CD4-positive, alpha-beta T cell treated with Interleukin-21 for 1 hour (primary cell): ENCODE measurements at places on chromosomes 7 and 10.

GRCh38 chr7:45199506-45199905 lies 41.9 kb downstream of the RAMP3 start:
- no peak for DNase-seq

GRCh38 chr7:28722684-28723083 lies 235.4 kb downstream of the TRIL start:
- DNase-seq: no peak

DNA sequence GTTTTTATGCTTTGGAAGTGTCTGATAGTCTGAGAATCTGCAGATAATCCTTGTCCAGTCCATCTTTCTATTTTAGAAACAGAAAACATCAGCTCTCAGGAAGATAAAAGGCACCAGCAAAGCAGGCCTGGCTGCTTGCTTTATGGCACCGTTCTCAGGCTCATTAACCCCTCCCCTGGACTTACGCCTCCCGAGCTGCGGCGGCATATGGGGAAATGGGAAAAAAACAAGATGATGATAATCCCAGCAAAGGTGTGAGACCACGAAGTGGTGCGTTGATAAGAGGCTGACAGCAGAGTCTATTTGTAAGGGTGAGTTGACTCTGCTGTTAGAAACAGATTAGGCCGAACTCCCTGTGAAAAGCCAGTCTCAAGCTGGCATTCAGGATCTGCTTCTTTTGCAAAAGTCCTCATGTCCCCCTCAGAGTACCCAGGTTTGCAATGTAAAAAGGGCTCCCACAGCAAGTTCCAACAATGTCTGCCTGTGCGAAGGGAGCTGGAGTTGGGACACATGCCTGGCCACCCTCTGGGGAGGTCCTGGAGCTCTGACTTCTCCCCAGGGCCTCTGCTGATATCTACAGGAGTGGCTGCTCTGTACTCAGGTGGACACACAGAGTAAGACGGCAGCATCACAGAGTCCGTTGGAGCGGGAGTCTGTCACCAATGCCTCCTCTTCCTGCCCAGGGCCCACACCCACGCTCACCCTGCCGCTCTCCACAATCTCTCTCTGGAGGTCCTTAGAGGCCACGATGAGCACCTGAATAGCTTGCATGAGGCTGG lies 54.3 kb downstream of the SPDYE5 start:
- DNase-seq: no peak

DNA sequence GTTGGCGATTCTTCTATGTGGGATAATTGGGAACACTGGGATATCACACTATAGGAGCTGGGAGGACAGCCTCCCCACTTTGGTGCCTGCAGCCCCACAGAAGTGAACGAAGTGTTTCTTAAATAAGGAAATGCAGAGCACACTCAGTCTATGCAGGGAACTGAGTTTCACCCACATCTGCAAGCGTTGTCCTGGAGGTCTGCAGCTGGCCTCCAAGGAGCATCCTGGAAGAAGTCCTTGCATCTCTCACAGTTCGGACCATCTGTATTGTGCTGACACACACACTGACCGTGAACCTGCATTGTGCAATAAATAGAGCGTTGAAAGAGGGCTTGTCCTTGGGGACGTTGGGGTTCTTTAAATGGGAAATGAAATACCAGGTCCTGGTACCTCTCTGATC lies 25.8 kb downstream of the LAMB4 start:
- DNase-seq: no peak

DNA sequence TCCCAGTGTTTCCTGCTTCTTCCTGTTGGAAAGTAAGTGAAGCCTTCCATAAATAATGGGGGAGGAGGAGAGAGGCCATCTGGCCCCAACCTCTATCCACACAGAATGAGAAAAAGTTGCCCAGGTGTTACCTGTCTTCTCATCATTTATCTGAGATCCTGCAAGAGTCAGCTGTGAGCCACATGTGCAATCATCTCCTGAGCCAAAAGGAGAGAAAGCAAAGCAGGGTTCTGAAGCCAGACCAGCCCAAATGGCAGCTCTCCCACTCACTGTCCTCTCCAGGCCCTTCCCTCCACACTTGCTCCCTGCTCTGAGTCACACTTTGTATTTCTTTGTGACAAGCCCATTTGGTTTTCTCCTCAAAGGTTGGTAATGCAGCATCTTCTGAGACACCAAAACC lies 65.9 kb downstream of the FAM204A start:
- DNase-seq: no peak

- no peak for DNase-seq
Observed at GRCh38 chr10:373015-373414, 237.8 kb downstream of the ZMYND11 start.

- no peak for DNase-seq
Observed at GRCh38 chr7:99109108-99110051, 34.5 kb downstream of the SMURF1 start.

DNA sequence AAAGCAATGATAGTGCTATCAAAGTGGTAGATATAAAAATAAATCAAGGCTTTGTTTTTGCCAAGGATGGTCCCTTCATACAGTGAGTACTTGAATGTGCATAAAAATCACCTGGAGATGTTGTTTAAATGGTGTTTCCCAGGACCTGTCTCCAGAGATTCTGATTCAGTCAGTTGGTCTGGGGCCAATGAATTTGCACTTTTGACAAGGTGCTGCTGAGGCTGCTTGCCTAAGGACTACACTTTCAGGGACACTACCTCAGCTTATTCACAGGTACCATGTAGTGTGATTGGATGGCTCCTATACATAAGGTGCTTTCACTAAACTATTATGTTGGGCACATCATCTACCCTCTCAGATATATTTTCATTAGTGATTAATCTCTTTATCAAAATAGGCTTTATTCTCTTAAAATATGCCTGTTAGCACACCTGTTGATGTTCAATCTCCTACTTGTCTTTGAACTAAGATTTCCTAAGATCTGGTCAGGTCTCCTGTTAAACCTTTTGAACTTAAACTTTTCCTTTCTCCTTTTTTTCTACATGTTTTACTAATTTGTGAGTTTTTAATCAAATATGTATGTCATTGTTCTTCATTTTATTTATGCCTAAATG lies 24.3 kb downstream of the CAPZA2 start:
- DNase-seq: no peak

DNA sequence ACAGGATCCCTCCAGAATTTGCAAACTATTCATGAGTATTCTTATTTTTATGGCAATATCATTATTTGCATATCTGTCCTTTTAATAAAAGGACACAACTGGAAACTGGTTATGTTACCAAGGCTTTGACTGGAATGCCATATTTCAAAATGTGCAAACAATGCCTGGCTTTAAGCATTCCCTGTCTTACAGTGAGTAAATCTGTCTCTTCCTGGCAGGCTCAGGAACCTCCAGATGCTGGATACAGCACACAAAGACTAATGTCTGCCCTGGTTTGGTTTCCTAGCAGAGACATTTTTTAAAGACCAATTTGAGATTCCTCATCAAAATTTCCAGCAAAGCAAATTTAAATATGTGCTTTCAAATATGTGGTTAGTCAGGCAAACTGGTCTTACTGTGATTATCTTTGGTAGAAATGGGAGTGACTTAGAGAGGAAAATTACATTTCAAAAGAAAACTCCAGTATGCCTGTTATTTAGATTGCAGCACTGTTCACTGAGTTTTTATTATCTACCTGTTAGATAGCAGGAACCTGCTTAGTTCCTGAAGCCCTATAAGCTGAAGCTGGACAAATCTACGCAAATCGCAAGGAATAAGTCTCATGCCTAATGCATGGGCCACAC lies 31.3 kb downstream of the RNF216 start:
- DNase-seq: no peak

DNA sequence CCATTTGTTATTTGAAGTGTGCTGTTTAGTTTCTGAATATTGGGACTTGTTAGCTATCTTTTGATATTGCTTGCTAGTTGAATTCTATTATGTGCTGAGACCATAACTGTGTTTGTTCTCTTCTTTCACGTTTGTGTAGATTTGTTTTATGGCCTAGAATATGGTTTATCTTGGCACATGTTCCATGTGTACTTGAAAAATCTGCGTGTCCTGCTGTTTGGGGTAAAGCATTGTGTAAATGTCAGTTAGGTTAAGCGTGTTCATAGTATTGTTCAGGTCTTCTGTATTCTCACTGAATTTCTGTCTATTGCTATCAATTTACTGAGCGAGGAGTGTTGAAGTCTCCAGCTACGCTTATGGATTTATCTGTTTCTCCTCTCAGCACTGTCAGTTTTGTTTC lies 19.4 kb downstream of the MMP21 start:
- DNase-seq: no peak

GRCh38 chr7:121546632-121547543 lies 150.8 kb upstream of the FAM3C start:
- no peak for DNase-seq

- no peak for DNase-seq
Observed at GRCh38 chr10:48232717-48233447, 41.6 kb downstream of the FRMPD2 start.

DNA sequence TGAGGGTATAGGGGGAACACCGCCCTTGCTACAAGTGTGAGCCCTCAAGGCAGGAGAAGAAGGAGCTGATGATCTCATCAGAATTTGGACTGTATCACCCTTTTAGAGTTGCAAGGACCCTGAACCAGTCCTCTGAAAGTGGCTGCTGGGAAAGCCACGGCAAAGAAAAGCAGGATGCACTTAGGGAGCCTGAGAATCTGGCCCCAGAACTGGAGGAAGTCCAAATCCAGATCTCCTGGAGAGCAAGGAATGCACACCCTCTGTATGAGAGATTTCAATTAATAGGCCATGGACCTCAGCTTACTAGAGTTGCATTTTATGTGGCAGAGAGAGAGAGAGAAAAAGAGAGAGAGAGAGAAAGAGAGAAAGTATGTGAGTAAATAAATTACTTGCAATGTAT lies 662.9 kb downstream of the CCSER2 start:
- no peak for DNase-seq

- no peak for DNase-seq
Observed at GRCh38 chr10:8800426-8800825, 745.9 kb downstream of the GATA3 start.

GRCh38 chr10:89173075-89173474 lies 34.0 kb downstream of the CH25H start:
- DNase-seq: no peak

- no peak for DNase-seq
Observed at GRCh38 chr10:110845756-110846620, 25.7 kb upstream of the PDCD4 start.

- DNase-seq: no peak
Observed at GRCh38 chr7:12244694-12245093, 33.6 kb downstream of the TMEM106B start.

- DNase-seq: no peak
Observed at GRCh38 chr7:81924494-81924893, 154.6 kb upstream of the HGF start.

GRCh38 chr7:31938650-31939049 lies 131.6 kb downstream of the PDE1C start:
- DNase-seq: no peak

DNA sequence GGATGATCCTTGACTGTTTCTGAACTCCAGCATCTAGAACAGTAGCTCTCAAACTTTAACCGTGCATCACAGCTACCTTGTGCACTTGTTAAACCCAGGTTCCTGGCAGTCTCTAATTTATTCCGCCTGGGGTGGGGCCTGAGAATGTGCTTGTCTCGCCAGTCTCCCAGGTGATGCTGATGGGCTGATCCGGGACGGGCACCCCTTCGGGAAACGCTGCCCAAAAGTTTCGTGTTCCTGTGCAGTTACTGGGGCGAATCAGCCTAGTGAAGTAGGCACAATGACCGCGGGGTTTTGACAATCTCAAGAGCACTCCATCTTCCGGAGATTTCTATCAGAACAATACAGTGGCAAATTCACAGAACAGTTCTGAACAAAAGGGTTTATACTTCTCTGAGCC lies 29.9 kb downstream of the ADCYAP1R1 start:
- DNase-seq: no peak
